Islet precursor cell (in vitro differentiated cells): ENCODE measurements at places on chromosomes 2 and 18.

DNA sequence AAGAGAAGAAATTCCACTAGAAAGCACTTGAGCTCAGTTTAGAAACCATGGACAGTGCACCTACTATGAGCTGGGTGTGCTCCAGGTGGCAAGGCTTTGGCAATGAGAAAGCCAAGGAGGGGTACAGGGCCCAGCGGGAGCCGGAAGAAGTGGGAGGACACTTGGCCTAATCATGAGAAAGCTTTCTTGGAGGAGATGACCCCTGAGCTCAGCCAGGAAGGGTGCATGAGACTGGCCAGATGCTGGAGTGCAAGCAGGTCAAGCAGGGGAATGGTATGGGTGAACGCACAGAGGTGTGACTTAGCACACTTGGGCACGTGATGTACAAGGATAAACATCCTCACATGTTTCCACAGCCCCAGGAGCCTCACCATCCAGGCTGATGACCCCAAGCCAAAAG, 97.2 kb upstream of the GLI2 start:
- DNase-seq: peak; percentile 35

- no peak for DNase-seq
These were observed 94.6 kb upstream of the CAVIN2 start for GRCh38 chr2:191941376-191941929.

GRCh38 chr2:100104718-100105677, 37.4 kb downstream of the AFF3 start:
- peak; percentile 54 for DNase-seq

DNA sequence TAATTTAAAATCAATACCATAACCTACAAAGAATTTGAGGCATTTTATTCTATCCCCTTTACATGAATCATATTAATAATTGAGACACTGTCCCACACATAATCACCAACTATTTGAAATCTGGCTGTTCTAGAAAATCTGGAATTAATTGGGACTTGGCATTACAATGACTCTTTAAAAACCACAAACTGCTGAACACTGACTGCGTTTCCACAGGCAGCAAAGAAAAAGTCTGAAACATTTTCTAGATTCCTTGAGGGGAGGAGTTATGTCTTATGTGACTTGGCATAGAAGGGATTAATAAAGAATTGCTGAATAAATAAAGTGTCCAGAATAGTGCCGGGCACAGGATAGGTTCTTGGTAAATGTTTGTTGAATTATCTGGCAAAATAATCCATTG, 61.4 kb downstream of the GPR39 start:
- no peak for DNase-seq

DNA sequence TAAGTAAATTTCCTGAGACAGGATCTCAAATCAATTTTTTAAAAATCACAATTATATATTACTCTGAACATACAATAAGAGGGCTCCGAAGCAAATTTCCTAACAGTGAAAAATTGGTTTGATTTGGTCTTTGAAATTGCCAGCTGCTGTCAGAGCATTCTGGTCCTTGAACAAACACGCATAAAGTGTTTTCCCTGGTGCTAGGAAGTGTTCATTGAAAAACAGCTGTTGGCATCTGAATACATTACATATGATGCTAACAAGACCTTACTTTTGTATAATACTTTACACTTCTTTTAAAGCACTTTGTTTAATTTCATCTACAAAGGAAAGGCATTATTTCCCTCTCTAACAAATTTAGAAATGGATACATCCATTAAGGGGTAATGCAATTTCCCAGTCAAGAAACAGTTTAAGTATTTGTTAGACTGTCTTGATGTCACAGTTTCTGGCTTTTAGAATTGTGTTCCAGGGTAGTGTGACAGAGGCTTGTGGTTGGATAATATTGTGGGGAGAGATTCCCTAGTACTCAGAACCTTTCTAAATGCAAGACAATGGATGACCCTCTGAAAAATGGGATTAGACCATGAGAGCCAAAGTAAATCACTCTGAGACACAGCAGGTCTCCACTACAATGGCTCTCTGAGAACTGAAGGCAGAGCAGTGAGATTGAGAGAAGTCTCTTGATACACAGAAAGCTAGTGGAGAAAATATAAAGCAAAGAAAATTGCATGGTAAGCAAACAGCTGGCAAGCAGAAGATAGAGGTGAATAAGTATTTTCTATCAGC, 299.0 kb downstream of the TRIB2 start:
- DNase-seq: no peak
